ENCODE measurements at places on chromosomes 13 and 19.

DNA sequence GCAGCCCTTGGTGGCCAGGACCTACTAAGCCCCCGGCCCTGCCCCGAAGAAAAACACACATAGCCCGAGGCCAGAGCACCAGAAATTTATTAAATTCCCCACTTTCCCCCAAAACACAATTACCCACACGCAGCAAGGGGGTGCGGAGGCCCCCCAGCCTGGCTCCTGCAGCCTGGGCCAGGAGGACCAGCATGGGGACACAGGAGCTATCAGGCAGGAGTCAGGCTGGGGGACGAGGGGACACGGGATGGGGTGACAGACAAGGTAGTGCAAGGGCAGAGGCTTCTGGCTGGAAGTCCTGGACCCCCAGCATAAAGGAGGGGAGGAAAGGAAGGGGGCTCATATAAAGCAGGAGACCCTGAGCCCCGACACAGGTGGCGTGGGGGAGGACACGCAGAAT lies 3.1 kb downstream of the RNU6-9 start:
- DNase-seq, result no peak

GRCh38 chr13:114054264-114054663 lies 78.2 kb downstream of the RASA3 start:
- no peak for DNase-seq

DNA sequence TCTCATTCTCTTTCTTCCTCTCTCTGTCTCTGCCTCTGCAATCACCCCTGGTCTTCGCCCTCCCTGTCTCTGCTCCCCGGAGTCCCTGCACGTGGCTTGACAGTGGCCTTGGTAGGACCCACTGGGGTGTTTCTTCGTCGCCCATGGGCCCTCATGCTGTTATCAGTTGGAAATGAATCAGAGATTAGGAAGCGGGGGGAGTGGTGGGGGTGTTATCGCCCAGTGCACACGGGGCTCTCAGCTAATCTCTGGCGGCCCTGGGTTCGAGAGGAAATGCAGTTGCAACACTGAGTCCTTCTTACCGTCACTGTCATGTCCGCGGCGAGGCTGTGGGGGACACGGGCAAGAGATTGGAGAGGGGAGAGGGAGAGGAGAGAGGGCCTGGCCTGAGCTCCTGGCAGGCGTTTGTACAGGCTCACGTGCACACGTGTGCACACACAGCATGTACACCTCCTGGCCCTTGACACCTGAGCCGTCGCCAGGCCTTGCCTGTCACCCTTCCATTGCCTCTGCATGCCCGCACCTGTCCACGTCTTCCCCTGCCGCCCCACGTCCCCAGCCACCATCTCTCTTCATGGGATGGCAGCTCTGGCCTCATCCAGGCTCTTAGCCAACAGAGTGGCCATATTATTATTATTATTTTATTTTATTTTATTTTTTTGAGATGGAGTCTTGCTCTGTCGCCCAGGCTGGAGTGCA lies 37.8 kb upstream of the SLC7A10 start:
- no peak for DNase-seq

DNA sequence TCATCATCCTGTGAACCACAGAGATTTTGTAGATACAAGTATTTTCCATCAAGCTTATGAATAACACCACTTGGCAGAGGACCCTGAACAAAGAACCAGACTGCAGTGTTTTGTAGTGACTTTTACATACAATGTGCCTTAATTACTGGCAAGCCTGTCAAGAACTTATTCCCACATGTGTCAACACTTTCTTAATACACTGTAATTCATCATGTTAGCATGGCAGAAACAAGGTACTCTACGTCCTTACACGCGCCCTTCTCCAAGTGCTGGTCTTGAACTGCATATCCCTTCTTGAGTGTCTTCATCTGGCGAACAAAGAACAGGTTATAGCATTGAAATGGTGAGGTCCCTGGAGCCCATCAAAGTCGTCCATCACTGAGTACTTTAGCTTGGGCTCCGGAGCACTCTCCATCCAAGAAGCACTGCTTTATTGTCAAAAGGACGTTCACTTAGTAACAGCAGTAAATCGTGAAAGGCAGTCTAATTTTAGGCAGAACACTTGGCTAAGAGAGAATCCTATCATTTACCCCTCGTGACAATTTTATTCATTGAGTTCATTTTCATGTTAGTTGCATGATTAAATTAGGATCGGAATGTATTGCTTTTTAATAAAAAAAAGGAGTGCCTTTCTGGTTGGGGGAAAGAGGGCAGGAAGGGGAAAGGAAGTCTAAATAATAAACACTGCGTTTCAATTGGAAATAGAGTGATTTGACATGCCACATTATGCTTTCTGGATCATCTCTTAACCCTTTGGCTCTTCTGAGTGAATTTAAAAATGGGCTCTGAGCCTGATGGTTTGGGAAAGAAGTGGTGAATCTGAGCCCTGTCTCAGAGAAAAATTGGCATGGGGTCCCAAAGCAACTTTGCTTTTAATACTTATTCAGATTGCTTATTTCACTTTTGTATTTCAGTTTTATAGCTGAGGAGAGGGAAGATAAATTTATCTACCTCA lies 376.1 kb downstream of the DLEU7 start:
- no peak for DNase-seq

DNA sequence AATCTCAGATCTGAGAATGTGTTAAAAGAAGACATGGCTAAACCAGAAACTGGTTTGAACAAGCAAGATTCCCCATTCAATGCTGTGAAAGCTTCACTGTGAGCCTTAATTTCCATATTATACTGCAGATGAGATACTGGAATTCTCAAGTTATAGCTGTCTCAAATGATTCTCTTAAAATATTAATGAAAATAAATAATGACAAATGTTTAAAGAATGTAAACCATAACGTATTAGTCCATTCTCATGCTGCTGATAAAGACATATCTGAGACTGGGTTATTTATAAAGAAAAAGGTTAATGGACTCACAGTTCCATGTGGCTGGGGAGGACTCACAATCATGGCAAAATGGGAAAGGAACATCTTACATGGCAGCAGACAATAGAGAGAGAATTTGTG lies 667.8 kb downstream of the SLITRK1 start:
- no peak for DNase-seq

- no peak for DNase-seq
Observed at GRCh38 chr13:48819376-48819775, 156.3 kb upstream of the FNDC3A start.

- DNase-seq, result no peak
Observed at GRCh38 chr19:39436350-39436716, 584 bp upstream of the RPS16 start.

DNA sequence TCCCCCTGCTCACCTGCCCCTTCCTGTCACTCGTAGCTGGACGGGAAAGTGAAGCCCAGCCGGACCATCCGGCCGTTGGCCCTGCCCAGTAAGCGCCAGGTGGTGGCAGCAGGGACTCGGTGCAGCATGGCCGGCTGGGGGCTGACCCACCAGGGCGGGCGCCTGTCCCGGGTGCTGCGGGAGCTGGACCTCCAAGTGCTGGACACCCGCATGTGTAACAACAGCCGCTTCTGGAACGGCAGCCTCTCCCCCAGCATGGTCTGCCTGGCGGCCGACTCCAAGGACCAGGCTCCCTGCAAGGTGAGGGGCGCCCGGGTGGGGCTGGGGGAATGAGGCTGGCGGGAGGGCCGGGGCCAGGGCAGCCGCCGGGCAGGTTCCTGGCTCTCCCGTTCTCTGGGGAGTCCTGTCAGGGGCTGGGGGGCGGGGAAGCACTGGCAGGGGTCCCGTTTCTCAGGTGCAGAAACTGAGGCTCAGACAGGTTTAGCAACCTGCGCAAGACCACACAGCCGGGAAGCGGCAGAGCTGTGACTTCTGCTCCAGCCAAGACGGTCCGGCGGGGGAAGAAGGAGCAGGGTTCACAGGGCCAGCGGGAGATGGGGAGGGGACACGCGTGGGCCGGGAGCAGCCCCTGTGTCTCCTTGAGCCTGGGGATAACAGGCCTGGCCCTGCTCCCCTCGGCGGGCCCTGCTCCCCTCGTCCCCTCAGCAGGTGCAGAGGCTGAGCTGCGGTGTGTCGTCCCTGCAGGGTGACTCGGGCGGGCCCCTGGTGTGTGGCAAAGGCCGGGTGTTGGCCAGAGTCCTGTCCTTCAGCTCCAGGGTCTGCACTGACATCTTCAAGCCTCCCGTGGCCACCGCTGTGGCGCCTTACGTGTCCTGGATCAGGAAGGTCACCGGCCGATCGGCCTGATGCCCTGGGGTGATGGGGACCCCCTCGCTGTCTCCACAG lies 5.3 kb downstream of the GZMM start:
- no peak for DNase-seq

GRCh38 chr13:63199508-63199907 lies 1783.9 kb upstream of the PCDH20 start:
- DNase-seq, result no peak

- no peak for DNase-seq
Observed at GRCh38 chr13:22773465-22773864, 407.3 kb upstream of the SGCG start.

GRCh38 chr13:37326334-37326733 lies 220.9 kb upstream of the CSNK1A1L start:
- no peak for DNase-seq

DNA sequence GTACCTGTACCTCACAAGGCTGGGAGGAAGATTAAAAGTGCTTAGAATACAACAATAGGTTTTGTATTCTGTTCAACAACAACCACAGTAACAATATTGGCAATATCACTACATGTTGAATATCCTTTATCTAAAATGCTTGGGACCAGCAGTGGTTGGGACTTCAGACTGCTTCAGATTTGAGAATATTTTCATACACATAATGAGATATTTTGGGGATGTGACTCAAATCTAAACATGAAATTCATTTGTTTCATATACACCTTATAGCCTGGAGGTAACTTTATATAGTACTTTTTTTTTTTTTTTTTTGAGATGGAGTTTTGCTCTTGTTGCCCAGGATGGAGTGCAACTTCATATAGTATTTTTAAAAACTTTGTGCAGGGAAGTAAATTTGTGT lies 73.9 kb downstream of the USP12 start:
- DNase-seq, result no peak

DNA sequence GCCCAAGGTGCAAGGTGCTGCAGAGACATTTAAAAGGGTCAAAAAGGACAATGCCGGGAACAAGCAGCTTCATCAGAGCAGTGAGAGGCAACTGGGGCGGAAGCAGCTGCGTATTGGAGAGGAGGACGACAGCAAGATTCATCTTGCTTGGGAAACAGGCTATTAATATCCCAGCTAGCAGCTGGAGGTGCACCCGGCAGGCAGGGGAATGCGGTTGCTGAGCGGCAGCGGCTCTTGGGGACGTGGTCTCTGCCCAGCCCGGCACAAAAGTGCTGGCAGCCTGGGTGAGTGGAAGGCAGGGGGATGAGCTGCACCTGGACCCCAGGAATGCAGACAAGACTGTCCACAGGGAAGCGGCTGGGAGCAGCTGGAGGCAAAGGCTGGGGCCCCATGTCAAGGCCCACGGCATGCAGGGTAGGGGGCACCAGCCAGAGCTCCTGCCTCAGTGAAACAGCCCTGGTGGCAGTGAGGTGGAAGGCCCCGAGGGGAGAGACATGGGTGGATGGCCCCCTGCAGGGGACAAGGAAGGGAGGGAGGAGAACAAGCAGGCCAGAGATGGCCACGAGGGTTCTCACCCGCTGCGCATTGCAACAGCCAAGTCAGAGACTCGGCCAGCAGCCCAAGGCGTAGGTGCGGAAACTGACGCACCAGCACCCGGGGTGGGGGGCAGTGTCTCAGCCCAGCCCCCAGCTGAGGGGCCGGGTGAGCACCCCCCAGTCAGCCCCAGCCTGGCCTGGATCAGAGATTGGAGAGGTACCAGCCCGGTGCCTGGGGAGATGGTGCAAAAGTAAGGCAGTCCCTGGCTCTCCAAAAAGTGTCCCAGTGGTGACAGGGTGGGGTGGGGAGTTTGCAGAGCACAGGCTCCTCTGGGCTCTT lies 34.4 kb downstream of the PEPD start:
- no peak for DNase-seq

- no peak for DNase-seq
Observed at GRCh38 chr13:33178209-33178840, 107.2 kb downstream of the STARD13 start.

GRCh38 chr19:3625996-3626472 lies 556 bp downstream of the CACTIN start:
- no peak for DNase-seq

Measured in hematopoietic multipotent progenitor cell (in vitro differentiated cells).